Choroid plexus epithelial cell (primary cell): ENCODE measurements at places on chromosomes 12 and 14.

GRCh38 chr12:46300910-46301309 is 32.1 kb upstream of the SLC38A1 start:
- peak; percentile 48 for DNase-seq

DNA sequence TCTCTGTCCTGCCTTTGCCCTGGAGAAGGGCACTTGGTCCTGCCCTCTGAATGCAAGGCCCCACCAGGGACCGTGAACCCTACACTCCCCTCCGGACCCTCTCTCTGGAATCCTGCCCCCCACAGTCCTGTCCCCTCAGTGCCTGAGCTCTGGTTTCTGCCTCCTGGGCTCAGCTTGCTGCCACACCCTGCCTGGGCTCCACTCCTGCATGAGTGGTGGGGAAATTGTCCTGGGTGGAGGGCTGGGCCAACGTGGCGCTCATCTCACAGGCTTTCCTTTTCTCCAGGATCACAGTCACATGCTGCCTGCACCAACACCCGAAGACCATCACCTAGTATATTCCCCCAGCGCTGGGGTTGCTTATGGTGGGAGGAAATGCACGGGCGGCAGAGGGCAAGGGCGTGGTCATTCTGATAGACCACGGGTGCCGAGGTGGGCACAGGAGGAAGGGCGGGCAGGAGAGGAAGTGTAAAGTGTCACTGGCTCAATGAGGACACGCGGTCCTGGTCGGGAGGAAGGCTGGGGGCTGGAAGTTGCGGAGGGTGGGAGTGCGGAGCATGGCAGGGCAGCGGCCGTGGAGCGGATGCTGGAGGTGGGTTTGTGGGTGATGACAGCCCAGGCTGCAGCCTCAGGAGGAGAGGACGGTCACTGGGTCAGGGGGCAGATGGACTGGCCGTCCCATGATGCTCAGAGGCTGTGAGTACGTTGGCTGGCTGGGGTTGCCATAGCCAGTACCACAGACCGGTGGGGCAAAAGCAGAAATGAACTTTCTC is 99.5 kb downstream of the KIF26A start:
- DNase-seq, result no peak

DNA sequence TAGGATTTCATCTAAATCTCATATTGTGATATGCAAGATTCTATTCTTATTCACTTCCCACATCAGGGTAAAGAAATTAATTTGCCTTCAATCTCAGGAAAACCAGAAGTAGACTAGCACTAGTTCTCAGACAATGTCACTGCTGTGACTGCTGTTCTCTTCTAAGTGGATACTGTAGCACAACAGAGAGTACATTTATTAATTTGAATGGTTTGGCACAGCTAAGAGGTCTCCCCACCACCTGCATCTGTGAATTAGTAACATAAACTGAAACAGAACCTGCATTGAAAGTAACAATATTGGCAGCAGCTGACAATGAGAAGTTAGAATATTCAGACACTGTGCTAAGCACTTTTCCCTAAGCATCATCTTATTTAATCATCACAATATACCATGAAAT is 253.1 kb downstream of the PDZRN4 start:
- no peak for DNase-seq

GRCh38 chr14:94906991-94907587 is 137.2 kb upstream of the GSC start:
- DNase-seq, result no peak

DNA sequence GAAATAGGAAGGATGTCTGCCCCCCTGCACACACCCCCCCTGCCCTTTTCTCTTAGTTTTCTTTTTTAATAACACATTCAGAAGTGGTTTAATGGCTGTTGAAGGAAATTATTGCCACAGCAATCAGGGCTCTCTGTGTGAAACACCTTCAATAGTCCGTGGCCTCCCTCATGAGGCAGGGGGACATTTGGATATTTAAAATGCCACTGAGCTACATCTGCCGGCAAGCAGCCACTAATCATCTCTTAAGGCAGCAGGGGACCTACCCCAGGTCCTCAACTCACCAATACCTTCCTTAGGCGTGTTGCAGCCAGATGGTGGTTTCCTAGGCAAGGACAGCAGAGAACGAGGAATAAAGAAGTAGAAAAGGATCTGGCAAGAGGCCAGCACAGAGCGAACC is 283.2 kb downstream of the TTC8 start:
- no peak for DNase-seq

GRCh38 chr14:92259613-92260357 is 63.2 kb upstream of the SLC24A4 start:
- DNase-seq, result no peak
